ENCODE measurements at places on chromosomes 11 and 22. TPM values are rescaled to one million over a fixed set of nuclear protein-coding genes. Genes with fewer than 3 reads are reported as not detected.

DNA sequence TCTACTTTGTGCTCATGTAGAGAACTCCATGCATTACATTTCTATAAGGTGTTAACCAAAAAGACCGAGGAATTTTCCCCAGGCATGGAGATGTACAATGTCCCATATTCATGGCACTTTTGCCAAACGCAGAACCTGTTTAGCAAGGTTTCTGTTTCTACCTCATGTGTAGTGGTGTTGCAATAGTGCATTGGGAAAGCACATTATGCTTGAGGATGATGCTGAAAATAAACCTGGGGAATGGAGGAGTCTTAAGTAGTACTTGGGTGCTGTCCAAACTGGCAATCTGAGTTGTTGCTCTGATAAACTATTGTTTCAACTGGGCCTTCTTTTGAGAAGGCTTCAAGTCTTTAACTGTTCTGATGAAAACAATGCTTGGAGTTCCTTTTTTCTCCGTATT lies 11.5 kb upstream of the MUC15 start:
- DNase-seq = no peak

Gene TP53AIP1
- total RNA-seq = 0.15 TPM

GRCh38 chr22:32407936-32408335 lies 4.1 kb downstream of the RTCB start:
- no peak for DNase-seq

Gene FIBIN
- total RNA-seq = not detected

GRCh38 chr11:45053736-45054446 lies 92.5 kb upstream of the PRDM11 start:
- no peak for DNase-seq

All from HCT116 (cell line).